ENCODE measurements at places on chromosomes 6 and 20. TPM values are rescaled to one million over a fixed set of nuclear protein-coding genes. Genes with fewer than 3 reads are reported as not detected.

The PPIL6 gene
- not detected for total RNA-seq

The B3GALT4 gene
- total RNA-seq, result 39.4 TPM

GRCh38 chr20:33093582-33093981 lies 14.1 kb downstream of the BPIFB4 start:
- DNase-seq, result no peak
- no peaks in the 10 kb centered on the region for H3K27me3 ChIP-seq
- H3K27ac ChIP-seq, result no peak overlapping the region
- no peak overlapping the region for H3K4me3 ChIP-seq
- no peaks in the 10 kb centered on the region for H3K4me1 ChIP-seq
- no peaks in the 10 kb centered on the region for H3K36me3 ChIP-seq

DNA sequence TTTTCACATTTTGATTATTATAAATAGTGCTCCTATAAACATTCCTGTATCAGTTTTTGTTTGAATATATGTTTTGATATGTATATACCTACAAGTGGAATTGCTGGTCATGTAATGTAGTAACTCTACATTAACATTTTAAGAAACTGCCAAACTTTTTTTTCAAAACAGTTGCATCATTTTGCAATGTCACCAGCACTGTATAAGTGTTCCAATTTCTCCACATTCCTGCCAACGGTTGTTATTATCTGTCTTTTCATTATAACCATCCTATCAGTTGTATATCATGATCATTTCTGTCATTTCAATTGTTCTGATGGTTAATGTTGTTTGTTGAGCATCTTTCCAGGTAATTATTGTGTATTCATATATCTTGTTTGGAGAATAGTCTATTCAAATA lies 44.8 kb upstream of the SAMD5 start:
- no peak overlapping the region for H3K4me3 ChIP-seq
- no peaks in the 10 kb centered on the region for H3K36me3 ChIP-seq
- no peaks in the 10 kb centered on the region for H3K27me3 ChIP-seq
- DNase-seq, result no peak
- no peaks in the 10 kb centered on the region for H3K4me1 ChIP-seq
- H3K27ac ChIP-seq, result no peak overlapping the region

- no peak overlapping the region for H3K4me3 ChIP-seq
- no peaks in the 10 kb centered on the region for H3K36me3 ChIP-seq
- peaks cover 15% of the 10 kb centered on the region for H3K4me1 ChIP-seq
- H3K27ac ChIP-seq, result no peak overlapping the region
- no peak for DNase-seq
- no peaks in the 10 kb centered on the region for H3K27me3 ChIP-seq
These were observed 28.1 kb upstream of the ASXL1 start for GRCh38 chr20:32329817-32330554.
